Stimulated activated CD4-positive, alpha-beta T cell treated with anti-CD3 and anti-CD28 coated beads, Interleukin-15, amount 100 ng/mL, for 24 hours (primary cell): ENCODE measurements at places on chromosomes 11 and 22.

DNA sequence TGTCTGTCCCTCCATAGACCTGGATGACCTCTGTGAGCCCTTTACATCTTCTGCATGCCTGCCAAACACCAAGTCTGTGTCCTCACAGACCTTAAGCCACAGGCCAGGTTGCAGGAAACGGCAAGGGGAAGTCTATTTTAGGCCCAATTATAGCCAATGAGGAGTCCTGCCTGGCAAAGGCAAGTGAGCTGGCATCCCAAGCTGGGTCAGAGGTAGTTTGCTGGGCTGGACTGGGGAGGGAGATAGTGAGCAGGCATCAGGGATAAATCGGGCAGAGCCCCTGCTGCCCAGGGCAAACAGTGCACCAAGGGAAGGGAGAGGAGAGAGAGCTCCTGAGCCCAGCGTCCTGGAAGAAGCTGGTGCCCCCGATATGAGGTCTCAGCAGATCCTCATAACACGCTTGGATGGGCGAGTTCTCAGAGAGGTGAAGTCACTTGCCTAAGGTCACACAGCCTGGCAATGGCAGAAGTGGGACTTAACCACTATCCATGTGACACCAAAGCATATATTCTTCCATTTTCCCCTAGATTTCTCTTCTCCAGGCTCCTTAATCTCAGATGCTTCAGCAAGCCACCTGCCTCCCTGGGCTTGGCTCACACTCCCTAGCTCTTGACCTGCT lies 3.7 kb upstream of the RELT start:
- DNase-seq = no peak

DNA sequence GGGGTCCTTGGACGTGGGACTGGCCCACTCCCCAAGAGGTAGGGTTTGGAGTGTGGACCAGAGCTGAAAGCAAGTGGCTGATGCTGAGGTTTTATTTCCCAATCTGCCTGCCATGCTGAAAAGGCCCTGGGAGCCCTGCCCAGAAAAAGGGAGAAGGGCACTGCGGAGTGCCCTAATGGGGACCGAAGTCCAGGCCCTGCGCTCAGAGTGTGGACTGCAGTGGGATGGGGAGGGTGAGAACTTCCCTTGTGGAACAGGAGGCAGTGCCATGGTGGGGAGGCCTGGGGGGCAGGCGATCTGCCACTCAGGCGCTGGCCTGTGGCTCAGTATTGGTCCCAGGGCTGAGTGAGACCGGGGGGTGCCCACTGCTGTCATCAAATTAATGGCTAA lies 4.3 kb downstream of the GPR152 start:
- no peak for DNase-seq

- peak; percentile 87 for DNase-seq
Measured at GRCh38 chr11:124800226-124800929, at the start of gene MSANTD2. Gene MSANTD2, minus strand, starts transcription at chr11:124800406. Its CDS starts 26 bp downstream, at chr11:124800380.

DNA sequence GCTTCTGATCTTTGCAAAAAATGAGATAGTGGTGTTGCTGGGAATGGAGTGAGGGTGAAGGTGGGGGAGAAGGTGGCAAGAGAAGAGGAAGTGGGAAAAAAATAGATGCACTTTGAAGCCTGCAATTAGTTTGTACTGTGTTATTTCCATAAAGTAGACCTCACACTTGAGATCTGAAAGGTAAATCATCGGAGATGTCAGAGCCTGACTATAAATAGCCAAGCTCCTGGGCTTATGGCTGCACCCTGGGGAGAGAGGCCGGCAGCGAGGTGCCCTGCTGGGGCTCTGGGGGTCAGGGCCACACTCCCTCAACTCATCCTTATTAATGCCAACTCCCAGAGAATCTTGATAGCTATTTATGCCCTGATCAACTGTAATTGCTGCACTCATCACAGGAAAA lies 134.4 kb downstream of the NXPE2 start:
- no peak for DNase-seq

- DNase-seq = no peak
Measured at GRCh38 chr11:2573240-2574042, 126.4 kb downstream of the KCNQ1OT1 start.

DNA sequence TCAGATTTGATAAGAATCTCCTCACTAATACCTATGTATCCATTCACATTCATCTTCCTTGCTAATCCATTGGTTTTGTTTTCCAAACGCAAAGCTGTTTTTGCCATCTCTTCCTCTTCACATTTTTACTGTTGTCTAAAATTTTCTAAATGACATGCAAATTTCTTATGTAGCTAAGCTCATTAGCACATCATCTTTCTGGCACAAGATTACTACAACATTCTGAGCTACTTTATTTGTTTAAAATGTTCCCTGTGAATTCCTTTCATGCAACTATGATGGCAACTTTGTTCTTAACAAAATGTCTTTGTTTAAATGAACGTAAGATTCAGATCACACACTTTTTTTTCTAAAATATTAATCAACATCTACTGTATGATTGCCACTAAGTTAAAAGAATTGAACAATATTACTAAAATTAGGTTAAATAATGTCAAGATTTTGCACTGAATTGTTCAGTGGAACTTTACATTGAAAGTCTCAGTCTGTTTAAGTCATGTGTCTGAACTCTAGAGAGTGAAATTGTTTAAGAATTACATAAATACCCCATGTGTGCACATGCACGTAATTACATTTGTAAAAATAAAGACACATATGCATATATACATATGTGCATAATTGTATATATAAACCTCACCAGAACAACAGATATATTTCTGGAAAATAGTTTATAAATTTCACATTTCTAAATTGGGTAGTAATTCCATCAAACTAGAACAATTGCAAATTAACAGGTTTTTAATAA lies 688.4 kb downstream of the CNTN5 start:
- DNase-seq = no peak

GRCh38 chr22:30169002-30169401 lies 77.6 kb downstream of the LIF start:
- no peak for DNase-seq

- no peak for DNase-seq
Measured at GRCh38 chr11:84590106-84590505, 1037.0 kb downstream of the DLG2 start.

GRCh38 chr11:96037405-96037949 lies 113.6 kb upstream of the MTMR2 start:
- no peak for DNase-seq

DNA sequence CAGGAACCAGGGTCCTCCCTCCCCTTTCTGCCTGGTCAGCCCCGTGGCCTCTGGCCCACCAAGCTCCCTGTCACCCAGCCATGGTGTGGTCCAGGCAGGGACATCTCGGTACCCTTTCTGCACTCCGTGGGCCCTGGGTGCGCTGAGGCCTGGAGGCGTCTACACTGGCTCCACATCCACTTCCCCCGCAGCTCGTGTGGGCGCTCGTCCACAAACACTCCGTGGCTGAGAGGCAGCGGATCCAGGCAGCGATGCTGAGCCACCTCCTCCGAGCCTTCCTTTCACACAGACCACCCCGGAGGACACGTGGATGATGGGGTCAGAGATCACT lies 16.1 kb downstream of the RNH1 start:
- no peak for DNase-seq

- no peak for DNase-seq
Measured at GRCh38 chr11:10730151-10730550, 20.9 kb upstream of the CTR9 start.

DNA sequence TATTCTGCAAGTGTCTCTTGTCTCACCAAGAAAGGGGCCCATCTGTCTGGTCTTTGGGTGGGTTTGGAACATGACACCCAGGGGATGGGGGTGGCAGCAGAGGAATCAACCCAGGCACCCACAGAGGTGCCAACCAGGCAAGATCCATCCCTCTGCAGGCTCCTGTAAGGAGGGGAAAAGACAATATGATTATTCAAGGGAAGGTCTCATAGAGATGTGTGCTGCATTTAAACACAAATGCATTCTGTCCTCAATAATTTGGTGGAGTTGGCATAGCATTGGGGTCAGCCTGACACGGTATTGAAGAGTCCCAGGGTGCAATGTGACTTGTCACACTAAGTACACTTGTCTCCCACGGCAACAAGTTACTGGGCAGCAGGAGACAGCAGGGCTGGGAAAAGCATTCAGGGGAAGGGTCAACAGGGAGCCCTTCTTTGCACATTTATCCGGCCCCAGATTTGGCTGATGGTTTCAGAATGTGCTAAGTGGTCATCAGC lies 33.1 kb upstream of the SPON1 start:
- no peak for DNase-seq

DNA sequence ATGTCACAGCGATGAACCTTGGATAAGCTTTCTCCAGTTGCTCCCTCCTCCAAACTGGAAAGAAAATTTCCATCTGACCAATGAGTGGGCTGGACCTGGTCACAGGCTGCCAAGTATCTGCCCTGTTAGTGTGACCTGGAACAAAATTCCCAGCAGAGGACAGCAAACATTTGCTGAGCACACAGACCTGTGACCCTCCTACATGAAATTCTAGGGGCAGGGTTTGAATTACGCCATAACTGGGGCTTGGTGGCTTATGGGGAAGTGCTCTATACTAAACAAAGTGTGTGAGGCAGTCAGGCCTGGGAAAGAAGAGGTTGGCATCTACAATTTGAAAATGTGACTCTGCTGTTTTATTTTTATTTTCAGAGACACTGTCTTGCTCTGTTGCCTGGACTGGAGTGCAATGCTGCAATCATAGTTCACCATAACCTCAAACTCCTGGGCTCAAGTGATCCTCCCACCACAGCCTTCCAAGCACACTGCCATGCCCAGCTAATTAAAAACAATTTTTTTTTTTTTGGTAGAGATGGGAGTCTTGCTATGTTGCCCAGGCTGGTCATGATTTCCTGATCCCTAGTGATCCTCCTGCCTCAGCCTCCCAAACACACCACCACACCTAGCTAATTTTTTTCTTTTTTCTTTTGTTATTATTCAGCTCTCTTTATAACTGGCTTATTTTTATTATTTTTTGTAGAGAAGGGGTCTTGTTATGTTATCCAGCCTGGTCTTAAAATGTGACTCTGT lies 13.6 kb upstream of the XBP1 start:
- no peak for DNase-seq

DNA sequence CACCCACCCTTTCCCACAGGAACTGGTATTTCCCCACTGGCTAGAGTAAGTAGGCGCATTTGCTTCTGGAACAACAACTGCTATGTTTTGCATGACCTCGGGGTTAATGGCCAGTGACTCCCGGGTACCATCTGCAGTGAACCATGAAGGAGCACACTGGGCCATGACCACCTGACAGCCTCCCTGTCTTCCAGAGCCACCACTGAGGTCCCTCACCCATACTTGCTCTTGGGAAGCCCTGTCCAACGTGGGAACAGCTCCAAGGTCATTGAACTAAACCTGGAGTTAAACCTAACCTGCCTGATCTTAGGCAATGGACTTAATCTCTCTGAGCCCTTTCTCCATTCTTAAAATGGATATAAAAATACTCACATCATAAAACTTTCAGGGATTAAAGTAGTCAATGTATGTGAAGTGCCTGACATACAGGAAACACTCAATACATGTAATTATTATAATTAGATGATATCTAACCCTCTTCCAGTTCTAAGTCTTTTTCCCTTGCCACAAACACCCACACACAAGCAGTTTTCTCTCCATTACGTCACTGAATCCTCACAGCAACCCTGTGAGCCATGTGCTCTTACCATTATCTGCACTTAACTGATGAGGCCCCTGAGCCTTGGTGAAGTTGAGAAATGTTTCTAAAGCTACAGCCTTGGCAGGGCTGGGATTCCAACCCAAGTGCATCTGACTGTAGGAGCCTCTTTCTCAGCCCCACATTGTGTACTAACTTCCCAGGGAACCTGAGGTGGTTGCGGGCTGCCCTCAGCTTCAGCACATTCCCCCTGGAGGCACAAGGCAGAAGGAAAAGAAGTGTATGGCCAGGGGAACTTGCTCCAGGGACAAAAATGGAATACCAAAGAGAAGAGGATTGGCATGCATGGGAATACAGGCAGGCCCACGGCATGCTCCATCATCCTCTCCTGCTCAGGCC lies 74.5 kb upstream of the NCAM1 start:
- DNase-seq = no peak

DNA sequence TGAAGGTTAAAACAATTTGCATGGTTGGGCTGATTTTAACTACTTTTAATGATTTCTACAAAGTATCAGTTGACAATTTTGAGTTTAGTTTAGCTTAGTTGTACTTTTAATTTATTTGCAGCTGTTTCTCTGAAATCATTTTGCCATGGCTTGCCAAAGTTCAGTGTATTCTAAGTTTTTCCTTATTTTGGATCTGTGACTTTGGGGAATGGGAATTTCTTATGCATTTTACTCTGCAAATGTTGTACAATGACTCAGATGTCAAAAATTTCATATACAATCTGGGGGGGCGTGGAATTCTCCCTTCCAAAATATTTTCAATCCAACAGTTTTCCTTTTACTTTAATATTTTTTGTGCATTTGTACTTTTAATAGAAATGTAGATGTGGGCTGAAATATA lies 8.9 kb upstream of the DCHS1 start:
- no peak for DNase-seq

DNA sequence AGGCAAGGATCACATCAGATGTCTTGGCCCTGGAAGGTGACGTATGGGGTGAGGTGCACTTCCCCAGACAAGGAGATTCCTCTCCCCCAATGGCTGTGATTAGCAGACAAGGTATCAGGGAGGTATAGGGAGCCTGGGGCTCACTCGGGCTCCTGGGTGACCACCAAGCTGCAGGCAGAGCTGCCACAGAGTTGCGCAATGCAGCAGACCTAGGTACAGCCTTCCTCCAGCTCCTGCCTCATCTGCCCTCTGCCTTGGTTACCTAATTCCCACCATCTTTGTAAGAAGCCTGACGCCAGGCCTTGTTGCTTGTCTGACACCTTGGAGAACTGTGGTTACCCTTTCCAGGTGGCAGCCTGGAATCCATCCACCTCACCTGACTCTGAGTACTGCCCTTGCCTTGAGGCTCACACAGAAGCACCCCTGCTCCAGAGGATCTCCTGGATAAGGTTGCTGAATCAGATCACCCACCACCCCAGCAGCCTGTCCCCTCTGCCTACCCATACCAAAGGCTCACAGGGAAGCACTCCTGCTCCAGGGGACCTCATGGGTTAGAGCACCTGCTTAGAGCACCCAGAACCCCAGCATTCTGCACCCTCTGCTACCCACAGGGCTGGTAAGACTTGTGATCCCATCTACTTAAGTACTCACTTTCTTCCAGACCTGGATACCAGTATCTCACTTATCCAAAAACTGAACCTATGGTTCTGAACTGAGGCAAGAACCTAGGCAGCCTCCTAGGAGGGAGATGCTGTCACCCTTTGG lies 40.4 kb downstream of the GAB4 start:
- DNase-seq = no peak

DNA sequence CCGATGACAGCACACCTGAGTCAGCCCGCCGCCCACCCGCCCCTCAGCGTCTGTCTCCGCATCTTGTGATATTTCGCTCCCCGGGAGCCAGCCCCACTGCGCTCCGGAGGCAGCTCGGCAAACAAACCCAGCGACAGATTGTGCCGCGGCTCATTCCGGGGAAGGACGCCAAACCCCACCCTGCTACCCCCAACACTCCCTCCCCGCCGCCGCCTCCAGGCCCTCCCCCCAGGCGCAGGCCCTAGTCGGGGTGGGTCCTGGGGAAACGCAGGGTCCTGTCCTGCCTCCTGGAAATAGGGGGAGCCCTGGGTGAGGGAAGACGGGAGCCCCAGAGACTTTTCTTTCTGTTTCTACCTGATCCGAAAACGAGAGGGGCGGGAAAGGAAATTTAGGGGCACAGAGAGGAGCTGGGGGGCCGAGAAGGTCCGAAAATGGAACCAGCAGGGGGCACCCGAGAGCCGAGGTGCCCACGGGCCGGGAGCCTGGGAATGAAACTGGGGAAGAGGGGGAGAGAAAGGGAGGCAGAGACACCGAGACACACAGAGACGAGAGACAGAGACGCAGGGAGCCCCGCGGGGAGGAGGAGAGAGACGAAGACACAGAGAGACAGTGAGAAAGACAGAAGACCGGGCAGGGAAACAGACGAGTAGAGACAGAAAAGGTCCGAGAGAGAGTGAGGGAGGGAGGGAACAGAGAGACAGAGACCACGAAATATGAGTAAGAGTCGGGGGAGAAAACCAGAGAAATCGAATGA lies 1.7 kb upstream of the RTN4RL2 start:
- DNase-seq = peak; percentile 63
